Endothelial cell of umbilical vein (primary cell): ENCODE measurements at places on chromosomes 1 and 21. TPM values are rescaled to one million over a fixed set of nuclear protein-coding genes. Genes with fewer than 3 reads are reported as not detected.
A peak's percentile ranks its signal among the peaks of the same experiment; 100 is the strongest.

- DNase-seq: no peak
Observed at GRCh38 chr1:228206582-228207351, 1.1 kb upstream of the OBSCN start.

Gene CHAF1B
- 13.0 and 16.4 TPM in 2 replicates for total RNA-seq

DNA sequence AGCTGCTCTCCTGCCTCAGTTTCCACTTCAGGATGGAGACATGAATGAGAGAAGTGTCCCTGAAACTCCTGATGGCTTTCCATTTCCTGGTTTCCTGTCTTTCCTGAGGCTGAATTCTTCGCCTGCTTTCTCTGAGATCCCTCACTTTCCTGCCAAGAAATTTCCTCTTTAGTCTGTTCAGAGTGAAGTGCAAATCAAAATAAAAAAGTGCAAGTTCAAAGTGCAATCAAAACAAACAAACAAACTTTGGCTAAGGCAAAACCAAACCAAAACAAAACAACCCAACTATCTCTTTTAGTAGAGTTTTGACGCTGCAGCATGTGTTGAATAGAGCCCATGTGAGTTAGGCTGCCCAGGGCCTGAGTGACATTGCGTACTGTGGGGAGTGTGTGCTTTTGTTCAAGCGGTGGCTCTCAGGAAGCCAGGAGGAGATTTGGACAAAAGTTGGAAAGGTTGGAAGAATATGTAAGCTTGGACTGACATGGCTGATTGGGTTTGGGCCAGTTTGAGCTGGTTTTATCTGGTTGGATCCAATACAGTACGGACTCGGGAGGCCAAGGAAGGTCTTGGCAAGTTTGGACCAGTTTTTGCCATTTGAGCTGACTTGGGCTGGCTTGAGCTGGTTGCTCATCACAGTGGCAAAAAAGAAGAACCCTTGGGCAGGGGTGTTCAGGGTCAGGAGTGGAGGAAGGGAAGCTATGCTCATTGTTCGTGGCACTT, 61.1 kb upstream of the TINAGL1 start:
- DNase-seq: no peak

- peak; percentile 14 for DNase-seq
Observed at GRCh38 chr1:91011726-91012125, 10.1 kb downstream of the ZNF644 start.

GRCh38 chr21:39104911-39105310, 78.3 kb downstream of the PSMG1 start:
- no peak for DNase-seq
